Calu3 (cell line): ENCODE measurements at places on chromosomes 1 and 21. TPM values are rescaled to one million over a fixed set of nuclear protein-coding genes. Genes with fewer than 3 reads are reported as not detected.

GRCh38 chr1:62312698-62313097 lies 6.5 kb downstream of the KANK4 start:
- DNase-seq, result no peak
- peaks cover 92% of the 10 kb centered on the region for H3K27me3 ChIP-seq
- H3K27ac ChIP-seq, result no peak overlapping the region
- no peaks in the 10 kb centered on the region for H3K4me1 ChIP-seq
- H3K36me3 ChIP-seq, result no peaks in the 10 kb centered on the region

DNA sequence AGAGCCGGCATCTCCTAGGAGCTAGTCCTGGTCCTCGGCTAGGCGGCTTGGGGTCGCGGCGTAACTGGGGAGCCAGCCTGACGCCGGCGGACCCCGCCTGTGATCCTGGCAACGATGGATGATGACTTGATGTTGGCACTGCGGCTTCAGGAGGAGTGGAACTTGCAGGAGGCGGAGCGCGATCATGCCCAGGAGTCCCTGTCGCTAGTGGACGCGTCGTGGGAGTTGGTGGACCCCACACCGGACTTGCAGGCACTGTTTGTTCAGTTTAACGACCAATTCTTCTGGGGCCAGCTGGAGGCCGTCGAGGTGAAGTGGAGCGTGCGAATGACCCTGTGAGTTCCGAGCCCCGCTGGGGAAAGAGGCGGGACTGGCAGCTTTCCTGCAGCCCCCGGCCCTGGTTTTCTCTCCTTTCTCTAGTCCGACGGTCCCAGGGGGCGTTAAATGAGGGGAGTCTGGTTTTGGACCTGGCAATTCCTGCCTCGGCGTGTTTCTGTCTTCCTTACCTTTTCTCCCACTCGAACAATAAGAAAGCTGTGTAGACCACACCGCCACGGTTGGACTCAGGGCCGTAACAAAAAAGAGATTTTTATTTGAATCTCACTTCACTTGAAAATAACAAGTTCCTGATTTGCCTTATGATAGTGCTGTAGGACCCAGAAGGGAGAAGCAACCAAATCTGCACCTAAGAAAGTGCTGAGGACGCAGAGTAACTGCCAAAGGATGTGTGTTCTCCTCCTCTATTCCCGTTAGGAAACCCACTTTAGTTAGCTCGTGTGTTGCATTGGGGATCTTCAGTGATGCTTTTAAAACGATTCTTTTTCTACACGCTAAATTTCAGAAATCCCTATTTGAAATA lies at the start of gene SPRTN:
Gene SPRTN (plus strand): TSS at position 24 of the 859 bp plus-strand sequence. CDS start 91 bp downstream, at position 115.
- peaks cover 40% of the 10 kb centered on the region for H3K4me1 ChIP-seq
- peak within 1 kb of the TSS; percentile 100 for H3K4me3 ChIP-seq
- no peaks in the 10 kb centered on the region for H3K27me3 ChIP-seq
- DNase-seq, result no peak

GRCh38 chr1:18234790-18235242 lies 127.2 kb downstream of the IGSF21 start:
- no peak overlapping the region for H3K27ac ChIP-seq
- H3K4me1 ChIP-seq, result no peaks in the 10 kb centered on the region
- H3K36me3 ChIP-seq, result no peaks in the 10 kb centered on the region
- no peak overlapping the region for H3K4me3 ChIP-seq

DNA sequence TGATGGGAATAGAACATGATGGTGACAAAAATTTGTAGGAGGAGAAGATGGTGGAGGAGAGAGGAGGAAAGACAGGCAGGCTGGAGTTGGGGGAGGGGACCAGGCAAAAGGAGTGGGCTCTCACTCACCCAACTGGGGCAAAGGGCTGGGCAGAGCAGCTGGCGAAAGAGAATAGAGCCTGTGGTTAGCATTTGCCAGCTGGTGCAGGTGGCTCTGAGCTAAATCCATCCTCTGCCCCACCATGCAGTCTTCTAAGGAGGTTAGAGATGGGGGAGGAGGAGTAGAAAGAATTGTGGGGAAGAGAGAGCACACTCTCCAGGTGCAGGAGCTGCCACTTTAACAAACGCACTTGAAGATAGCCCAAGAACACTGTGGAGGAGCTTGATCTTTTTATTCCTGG lies 27.6 kb upstream of the SLAMF1 start:
- H3K4me1 ChIP-seq, result no peaks in the 10 kb centered on the region
- DNase-seq, result no peak
- no peak overlapping the region for H3K4me3 ChIP-seq
- H3K36me3 ChIP-seq, result no peaks in the 10 kb centered on the region

GRCh38 chr1:31650161-31651088 lies 5.7 kb upstream of the PEF1 start:
- H3K4me1 ChIP-seq, result peaks cover 13% of the 10 kb centered on the region
- peaks cover 51% of the 10 kb centered on the region for H3K27me3 ChIP-seq
- no peak overlapping the region for H3K4me3 ChIP-seq
- no peaks in the 10 kb centered on the region for H3K36me3 ChIP-seq

NHLH2 gene
- total RNA-seq, result not detected in 2 replicates

INTS3 gene
- total RNA-seq, result 55.9 and 57.1 TPM in 2 replicates
